NCI-H2227 treated with DMSO at 0.1 percent for 48 hours (cell line): ENCODE measurements at places on chromosomes 2 and 18.
A peak's percentile ranks its signal among the peaks of the same experiment; 100 is the strongest.

DNA sequence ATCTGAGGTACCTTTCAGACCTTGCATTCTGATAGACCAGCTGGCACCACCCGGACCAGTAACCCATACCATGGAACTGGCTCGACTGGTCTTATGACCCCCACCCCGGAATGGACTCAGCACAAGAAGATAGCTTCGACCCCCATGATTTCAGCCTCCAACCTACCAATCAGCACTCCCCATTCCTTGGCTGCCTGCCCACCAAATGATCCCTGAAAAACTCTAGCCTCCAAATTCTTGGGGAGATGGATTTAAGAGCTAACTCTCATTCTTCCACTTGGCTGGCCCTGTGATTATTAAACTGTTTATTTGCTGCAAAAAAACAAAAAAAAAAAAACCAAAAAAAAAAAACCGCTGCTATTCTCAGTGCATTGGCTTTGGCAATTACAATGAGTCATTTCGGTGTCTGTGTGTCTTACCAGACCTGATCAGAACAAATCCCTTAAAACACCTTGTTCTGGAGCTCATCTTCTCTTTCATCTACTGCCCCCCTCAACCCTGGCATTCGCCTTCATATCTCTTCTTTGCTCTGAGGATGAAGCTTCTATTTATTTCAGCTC lies 60.1 kb upstream of the KIF5C start:
- no peak for DNase-seq

- DNase-seq = peak; percentile 75
Measured at GRCh38 chr2:176106581-176107539, at the start of gene HOXD11. HOXD11 (plus strand) TSS chr2:176107280; CDS start chr2:176107356, 76 bp downstream.

DNA sequence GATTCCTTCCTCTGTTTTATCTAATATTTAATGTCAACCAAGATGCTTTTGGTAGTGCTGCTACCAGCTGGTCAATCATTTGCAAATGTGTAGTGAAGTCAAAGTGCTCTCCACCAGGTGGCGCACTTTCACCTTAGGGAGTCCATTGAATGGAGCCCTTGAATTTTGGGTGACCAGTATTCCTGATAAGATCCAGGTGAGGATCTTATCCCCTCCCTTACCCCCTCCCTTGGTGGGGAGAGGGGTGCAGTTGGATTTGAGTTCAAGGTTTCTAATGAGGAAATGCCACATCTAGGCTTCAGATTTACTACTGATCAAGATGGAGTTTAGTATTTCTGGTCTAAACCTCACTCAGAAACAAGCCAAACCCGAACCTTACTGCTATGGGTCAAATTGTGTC lies 12.0 kb upstream of the E2F6 start:
- peak; percentile 70 for DNase-seq

DNA sequence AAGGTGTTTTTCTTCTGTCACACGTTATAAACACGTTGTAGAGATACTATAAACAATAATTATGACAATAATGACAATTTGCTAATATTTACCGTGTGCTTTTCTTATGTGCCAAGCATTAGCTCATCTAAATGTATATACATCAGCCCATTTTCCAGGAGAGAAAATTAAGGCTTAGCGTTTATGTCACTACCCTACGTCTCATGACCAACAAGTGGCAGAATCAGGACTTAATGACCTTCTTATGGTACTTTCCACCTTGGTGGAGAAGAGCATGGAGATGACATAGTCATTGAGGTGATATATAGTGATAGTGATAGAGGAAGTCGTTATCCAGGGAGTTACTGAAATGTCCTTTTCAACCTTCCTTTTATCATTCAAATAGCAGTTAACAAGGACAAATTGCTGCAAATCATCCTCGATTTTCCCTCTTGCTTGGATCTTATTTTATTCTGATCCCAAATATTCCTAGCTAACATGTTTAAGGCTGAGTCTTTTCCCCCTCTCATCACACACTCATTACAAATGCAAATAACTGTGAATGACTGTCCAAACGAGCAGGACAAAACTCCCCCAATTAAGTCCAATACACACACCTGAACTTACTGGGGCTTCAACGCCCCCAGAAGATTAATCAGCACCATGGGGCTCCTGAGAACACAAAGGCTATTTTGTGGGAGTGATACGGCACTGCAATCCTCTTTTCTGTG lies 27.3 kb downstream of the SPRED2 start:
- no peak for DNase-seq

DNA sequence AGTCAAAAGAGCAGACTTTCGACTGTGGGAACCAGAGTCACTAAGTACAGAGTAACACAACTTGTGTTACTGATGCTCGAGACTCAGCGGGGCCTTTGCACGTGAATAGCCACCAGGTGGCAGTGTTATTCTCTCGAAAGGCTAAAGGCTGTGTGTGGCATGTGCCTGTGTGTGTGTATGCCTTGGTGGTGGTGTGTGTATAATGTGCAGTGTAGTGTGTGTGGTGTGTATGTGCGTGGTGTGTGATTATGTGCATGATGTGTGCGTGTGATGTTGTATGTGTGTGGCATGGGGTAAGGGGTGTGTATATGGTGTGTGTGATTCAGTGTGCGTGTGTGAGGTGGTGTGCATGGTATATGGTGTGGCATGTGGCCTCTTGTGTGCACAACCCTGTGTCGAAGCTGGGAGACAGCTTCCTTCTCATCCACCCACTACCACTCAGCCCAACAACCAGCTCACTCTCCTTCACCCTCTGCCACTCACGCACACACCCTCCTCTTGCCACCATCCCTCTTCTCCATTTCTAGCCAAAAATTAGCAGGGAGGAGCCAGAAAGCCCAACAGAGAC lies 83.0 kb upstream of the ZNF532 start:
- DNase-seq = peak; percentile 86

- peak; percentile 33 for DNase-seq
Measured at GRCh38 chr2:24970483-24971285, 1.1 kb downstream of the DNAJC27 start.

DNA sequence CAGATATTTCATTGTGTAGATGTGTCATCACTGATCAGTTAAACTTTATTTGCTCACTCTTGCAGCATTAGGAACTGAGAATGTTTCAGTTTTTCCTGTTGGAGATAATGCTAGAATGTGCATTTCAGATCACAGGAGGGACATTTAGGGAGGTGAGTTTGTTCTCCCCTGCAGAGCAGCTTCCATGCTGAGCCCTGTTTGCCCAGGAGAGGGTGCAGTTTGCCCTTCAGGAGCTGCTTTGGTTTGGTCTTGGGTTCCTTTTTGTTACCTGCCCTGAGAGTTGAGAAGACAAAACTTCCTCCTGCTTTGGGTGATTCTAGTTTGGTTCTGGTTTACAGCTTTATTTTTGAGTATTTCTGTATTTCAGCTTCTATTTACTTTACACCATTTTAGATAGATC lies 49.9 kb downstream of the DGKD start:
- DNase-seq = no peak

DNA sequence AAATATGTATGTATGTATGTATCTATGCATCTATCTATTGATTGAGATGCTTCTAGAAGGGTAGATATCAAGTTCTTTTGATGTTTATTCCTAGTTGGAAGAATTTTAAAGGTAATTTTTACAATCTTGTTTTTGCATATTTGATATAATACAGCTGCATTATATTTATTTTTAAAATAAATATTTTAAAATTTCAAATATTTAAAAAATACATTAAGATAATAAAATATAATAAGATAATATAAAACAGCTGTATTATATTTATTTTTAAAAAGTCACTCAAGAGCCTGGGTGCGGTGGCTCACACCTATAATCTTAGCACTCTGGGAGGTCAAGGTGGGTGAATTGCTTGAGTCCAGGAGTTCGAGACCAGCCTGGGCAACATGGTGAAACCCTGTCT lies 92.5 kb downstream of the LIPG start:
- DNase-seq = no peak

GRCh38 chr2:151549191-151549590 lies 139.5 kb downstream of the RIF1 start:
- no peak for DNase-seq

DNA sequence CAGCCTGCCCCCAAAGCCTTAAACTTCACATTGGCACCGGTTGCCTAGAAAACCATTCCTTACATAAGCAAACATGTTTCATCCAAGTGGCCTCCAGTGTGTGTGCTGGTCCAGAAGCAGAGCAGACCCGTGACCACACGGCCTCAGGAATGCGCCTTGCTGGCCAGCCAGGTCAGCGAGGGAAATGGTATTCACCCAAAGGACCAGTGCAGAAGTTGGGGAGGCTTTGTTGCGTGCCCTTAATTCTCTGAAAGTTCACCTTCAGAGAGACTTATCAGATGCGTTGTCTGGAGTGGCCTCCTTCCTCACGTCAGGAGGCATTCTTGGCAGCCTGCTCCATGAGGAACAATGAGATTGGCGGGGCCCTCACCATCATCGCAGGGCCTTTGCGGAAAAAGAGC lies 25.9 kb downstream of the NRP2 start:
- DNase-seq = no peak

DNA sequence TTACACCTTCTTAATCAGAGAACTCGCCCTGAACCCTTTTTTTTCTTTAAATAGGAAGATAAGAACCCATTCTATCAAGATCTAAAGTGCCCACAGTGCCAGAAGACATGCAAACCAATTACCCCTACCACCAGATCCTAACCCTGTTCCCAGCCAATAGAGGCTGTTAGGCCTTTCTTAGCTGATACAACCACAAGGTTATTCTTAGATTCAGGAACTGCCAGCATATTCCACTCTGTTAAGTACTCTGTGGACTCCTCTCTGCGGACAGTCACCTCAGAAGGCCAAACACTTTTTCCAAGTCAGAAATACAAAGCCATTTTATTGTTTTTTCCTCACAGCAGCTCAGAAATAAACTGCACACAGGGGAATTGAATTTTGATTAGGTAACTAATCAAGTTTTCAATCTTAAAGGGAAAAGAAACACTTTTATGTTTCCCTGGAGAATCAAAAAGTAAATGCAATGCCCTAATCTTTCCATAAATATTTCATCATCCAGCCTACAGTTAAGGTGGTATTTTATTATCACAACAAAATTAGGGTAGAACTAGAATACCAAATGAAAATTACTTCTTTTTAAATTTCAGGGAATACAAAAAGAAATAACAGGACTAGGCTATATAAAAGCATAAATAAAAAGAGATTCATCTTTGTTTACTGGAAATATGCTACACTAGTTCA lies 111.4 kb downstream of the NBAS start:
- no peak for DNase-seq

DNA sequence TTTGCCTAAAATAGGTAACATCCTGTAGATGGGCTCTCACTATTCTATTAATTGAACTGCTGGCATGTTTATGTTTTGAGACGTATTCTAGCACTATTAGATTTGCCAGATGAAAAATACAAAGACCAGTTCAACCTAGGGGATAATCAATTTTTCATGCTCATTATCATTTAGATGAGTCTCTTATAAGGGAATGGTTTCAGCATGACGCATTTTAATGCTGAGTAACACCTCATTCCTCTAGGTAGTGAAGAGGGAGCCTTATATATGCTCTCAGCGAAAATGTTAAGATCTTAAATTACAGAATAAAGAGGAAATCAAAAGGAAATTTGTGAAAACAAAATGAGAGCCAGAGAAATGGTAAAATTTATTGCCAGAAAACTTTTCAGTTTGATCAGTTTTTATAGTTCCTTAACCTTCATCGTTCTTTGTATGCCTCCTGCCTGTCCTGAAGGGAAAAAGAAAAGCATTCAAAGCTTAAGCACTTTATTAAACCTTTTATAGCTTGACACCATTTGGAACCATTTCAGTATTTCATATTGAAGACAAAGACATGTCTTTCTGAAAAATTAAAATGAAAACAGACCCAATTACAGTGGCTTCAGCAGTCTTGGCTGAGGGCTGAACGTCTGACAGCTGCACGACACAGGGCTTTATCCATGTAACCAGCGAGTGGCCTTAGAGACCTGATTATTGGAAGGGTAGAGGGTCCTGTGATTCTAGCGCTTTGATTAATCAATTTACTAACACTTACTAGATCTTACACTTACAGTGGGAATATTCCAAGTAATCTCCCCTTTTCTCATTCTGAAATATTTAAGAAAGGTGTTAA lies 112.8 kb downstream of the ADCYAP1 start:
- no peak for DNase-seq

- DNase-seq = no peak
Measured at GRCh38 chr2:123693836-123694235, 331.3 kb upstream of the CNTNAP5 start.

DNA sequence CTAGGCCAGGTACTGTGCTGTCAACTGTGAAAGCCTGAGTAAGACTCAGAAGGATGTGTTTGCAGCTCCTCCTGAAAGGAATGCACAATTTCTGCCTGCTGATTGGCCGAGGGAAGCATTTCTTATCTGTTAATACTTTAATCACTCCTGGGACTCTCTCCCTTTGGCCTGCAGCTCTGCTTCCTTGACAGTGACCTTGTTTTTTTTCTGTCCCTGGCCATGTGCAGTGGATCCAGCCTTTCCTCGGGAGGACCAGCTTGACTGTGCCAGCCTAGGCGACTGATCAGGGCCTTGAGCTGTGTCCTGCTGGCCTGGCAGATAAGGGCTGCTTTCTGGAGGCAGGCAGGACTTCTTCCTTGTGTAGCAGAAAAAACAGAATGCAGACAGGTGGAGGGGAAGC lies 10.0 kb downstream of the RNF144A start:
- DNase-seq = no peak

DNA sequence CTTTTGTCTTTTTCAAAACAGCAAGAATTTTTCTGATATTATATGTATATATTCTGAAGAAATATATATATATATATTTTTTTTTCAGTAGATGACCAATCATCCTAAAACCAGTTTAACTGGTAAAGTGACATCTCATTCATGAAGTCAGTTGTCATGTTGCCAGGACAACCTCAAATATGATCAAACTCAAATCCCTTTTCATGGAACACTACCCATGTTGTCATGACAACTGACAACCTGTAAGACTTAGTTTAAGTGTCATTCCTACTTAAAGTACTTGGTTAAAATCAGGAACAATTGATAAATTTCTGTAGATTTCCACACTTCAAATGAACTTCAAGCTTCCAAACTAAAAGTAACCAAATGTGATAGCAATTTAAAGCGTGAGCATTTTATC lies 101.8 kb upstream of the ERBB4 start:
- DNase-seq = no peak

- no peak for DNase-seq
Measured at GRCh38 chr2:54444503-54444902, 11.6 kb upstream of the SPTBN1 start.

GRCh38 chr2:16785149-16785548 lies 119.5 kb upstream of the CYRIA start:
- DNase-seq = peak; percentile 83

DNA sequence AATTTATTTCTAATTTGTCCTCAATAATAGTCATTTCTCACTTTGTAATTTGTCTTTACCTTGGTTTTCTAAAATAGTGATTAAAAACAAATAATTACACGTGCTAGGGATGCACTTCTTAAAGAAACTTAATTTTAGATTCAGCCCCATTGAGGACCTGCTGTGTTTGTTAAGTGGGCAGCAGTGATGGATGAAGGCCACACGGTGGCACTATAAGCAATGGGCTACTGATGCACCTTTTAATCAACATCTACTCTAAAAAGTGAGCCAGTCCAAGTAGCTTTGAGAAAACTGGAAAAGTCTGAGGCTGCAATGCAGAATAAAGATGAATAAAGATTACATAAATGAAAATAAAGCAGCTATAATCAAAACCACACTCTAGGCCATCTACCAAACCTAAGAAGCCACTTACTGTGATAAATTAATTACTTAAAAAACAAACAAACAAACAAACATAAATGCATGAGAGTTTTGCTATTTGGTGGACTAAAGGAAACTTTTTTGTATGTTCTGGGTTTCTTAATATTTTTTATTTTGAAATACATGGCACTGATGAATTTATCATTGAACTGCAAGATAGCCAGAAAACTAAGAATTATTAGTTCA lies 89.3 kb downstream of the PDE11A start:
- peak; percentile 50 for DNase-seq
